ENCODE measurements at places on chromosomes 2 and 18. TPM values are rescaled to one million over a fixed set of nuclear protein-coding genes. Genes with fewer than 3 reads are reported as not detected.

SH3BP4 gene
- 1.1 TPM for total RNA-seq

GALR1 gene
- not detected for total RNA-seq

GRCh38 chr2:17867133-17867532 lies 11.3 kb upstream of the KCNS3 start:
- no peak for DNase-seq

GRCh38 chr2:104658144-104658835 lies 195.6 kb upstream of the POU3F3 start:
- DNase-seq, result no peak

DNA sequence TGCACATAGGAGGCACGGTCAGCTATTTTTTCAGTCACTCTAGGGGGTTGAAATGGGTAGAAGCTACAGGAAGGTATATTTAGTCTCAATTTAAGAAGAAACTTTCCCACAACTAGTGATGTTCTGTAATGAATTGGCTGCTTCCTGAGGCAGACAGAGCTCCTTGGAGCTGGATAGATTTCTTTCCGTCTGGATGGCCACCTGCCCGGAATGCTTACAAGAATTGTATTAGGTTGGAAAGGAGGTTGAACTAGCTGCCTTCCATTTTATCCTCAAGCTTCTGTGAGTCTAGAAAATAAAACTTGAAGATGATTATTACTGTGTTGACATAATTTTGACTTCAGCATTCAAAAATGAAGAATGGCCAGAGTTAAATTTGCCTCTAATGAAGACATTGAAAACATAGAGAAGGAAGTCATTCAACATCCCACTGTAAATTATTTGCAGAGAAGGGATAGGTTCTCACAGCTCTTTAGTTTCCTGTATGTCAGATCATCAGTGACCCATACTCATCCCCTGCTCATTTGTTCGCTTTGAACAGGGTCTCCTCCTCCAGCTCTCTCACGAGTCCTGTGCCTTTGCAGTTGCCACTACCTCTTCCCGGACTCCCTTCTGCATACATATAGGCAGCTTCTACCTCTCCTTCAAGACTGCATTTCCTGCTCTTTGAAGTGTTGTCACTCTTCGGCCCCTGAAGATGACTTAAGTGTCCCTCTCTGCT lies 88.8 kb downstream of the CRIM1 start:
- DNase-seq, result no peak

DNA sequence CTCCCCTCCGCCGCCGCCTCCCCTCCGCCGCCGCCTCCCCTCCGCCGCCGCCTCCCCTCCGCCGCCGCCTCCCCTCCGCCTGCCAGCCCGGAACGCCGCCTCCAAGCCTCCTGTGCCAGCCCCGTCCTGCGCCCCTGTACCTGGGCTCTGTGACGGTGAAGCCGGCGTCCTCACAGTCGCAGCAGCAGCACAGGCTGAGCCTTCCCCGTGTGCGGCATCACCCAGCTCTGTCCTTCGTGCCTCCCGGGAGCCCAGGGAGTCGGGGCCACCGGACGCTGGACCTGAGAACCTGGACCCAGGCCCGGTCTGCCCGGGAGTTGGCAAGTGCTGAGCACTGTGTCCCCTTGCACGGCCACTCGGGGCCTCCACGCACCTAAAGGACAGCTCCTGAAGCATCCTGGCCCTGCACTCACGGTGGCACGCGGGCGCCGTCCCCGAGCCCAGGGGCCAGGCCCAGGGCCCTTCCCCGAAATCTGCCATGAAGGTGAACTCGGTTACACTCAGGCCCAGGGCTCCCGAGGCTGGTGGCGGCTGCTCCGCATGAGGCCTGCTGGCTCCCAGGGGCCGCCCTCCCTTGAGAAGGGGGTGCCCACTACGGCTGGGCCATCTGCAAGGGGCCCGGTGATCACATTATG lies 32.9 kb downstream of the RTP5 start:
- DNase-seq, result peak; percentile 10

GATA6 gene
- not detected for total RNA-seq

- no peak for DNase-seq
Observed at GRCh38 chr2:121492409-121492808, 38.3 kb upstream of the RNU4ATAC start.

GRCh38 chr2:65291216-65292105 lies 63.8 kb downstream of the ACTR2 start:
- DNase-seq, result no peak

GRCh38 chr2:171837736-171838135 lies 56.3 kb downstream of the SLC25A12 start:
- no peak for DNase-seq

PARD3B gene
- total RNA-seq, result not detected

DNA sequence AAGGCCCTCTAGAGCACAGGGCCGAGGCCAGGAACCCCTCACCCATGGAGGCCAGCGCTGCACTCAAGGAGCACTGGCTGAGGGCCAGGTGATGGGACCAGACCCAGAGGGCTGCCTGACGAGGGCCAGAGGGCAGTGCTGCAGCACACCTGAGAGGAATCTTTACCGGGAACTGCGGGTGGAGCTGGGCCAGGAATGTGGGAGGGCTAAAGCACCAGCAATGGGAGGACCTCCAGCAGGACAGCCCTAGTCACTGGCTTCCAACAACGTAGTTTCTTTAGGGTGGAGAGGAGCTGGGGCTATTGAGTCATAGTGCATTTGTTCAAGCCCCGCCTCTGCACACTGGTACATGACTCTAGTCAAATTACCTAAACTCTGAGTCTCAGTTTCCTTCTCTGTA lies 143.4 kb downstream of the TMEM17 start:
- DNase-seq, result no peak

GRCh38 chr2:33903215-33903614 lies 304.1 kb upstream of the FAM98A start:
- DNase-seq, result no peak

POTEI gene
- total RNA-seq, result not detected

DNA sequence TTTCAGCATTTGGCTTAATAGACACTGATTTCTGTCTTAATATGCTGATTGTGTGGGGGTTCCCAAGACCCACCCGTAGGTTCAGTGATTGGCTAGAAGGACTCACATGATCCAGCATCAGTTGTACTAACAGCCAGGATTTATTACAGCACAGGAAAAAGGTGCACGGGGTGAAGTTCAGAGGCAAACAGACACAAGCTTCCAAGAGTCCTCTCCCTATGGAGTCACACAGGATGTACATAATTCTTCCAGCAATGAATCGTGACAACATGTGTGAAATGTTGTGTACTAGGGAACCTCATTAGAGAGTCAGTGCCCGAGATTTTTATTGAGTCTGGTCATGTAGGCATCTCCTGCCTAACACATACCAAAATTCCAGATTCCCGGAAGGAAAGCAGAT lies 52.8 kb downstream of the GALNT1 start:
- DNase-seq, result no peak
